ENCODE measurements at places on chromosomes 6 and 20.

DNA sequence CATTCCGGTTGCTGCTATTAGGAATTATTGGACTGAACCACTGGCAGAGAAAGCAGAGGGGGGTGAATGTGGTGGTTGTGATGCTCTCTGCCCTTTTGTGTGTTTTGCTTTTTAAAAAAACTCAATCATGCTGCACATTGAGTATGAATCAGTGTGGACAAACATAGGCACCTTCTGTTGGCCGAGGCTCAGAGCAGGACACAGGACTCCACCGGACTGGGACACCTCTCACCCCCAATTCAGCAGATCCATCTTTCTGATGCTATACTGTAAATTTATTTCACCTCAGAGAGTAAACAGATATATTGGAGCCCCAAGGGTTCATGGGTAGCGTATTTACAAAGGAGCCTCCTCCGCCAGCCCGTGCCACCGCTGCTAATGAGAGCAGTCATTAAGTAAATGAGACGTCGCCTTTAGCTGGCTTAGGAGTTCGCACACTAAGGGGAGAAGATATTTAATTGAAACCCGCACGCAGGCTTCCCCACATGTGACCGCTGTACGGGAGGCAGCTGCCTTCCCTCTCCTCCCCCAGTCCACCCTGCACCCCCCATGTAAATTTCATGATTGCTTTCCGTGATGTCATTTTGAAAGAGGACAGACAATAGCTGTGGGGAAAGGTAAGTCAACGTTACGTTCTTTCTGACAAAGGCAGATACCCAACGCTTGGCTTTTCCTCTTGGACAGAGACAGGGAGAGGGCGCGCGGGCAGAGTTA is at the start of gene MYT1:
TSS of gene MYT1 (plus strand) at position 330 of the 714 bp plus-strand sequence. CDS start 34,410 bp downstream, outside the sequence.
- DNase-seq = no peak

DNA sequence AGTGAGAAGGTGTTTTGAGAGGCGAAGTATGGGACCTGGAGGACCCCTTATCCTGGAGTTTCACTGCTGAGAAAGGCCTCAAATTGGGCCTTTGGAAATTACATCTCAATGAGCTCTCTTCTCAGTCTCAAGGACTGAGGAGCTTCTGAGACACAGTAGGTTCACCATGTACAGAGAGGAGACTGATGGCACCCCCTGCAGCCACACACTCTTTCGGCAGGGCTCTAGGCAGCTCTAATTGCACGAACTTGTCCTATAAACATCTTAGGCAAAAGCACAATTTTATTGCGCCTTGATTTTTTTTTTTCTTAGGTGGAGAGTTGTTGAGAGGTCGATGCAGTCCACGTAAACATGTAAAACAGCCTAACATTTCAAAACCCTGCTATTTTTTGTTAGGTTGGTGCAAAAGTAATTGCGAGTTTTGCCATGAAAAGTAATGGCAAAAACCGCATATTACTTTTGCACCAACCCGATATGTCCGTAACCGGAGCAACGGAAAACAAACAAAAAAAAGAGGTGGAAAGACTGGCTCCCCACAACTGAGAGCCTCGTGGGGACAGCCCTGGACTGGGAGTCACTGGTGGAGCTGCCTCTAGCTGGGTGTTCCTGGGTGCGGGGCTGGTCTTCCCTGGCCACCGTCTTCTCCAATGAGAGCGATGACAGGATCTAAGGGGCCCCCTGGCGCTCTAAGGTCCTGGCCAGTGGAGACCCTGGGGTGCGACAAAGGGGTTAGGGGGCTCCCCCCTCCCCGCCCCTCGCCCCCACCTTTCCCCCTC is 84.0 kb upstream of the EYA2 start:
- no peak for DNase-seq

DNA sequence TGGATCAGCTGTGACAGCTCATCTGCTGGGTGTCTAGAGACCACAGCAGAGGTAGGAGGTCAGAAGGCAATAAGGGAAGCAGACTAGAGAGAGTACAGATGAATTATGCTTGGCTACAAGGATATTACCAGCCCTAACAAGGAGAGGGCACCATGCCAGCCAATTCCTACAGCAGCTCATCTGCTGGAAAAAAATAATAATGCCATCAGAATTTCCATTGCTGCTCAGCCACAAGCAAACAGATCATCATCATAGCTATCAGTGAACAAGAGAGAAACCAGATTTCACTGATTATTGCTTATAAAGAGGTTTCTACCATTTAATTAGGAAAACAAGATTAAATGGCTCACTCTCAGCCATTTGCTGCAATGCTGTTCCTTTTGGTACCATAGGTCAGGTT is 66.5 kb downstream of the PSMG4 start:
- no peak for DNase-seq

DNA sequence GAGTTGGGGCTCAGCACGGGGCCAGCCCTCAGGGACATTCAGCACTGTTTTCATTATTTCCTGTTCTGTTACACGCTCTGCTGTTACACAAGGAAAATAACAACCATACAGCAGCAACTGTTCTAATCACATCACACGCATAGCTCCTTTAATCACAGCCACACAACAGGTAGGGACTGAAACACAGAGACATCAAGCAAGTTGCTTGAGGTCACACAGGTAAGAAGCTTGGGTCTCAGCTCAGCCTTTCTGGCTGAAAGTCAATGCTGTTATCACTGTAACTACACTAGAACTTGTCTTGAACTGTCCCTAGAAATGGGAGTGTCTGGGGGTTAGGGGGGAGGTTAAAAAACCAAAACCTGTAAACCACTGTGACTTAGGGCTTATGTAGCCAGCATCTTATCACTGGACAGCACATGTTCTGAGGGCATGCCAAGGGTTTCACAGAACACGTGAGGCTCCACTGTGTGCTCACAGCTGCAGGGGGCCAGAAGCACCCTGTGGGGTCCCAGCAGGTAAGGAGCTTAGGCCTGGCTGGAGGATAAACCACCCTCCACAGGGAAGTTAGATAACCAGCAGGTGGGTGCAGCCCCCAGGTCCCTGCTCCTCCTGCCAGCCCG is 146.0 kb downstream of the EYA2 start:
- DNase-seq = no peak
